ENCODE measurements at places on chromosomes 12 and 14.
A peak's percentile ranks its signal among the peaks of the same experiment; 100 is the strongest.

DNA sequence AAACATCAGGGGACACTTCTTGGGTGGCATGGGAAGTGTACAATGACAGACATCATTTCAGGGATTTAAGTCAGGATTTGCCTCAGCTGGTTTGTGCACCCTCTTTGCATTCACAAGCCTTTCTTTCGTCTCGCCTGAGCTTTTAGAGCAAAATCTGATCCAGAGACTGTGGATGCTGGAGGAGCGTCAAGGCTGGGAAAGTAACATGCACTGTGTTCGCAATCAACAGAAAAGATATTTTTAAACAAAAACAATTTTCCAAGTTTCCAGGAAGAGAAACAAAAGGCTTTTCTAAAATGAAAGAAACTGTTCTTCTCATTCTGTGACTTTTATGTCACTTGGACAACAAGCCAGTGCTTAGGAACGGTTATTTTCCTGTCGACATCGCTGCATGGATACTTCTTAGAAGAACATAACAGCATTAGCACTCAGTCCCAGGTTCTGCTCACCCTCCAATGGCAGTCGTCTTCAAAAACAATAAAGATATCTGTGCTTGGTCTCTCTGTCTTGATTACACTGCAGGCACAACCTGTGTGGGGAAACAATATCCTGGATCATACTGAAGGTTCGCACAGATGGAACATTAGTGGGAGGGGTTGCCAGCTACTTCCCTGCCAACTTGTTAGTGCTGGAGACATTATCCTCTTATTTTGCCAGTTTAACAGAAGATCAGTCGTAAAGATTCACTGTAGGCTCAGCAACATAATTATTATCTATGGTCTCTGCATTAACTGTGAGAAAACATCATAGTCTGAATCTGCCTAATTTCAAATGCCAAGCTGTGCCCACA lies 403.3 kb upstream of the ATP2B1 start:
- no peak for DNase-seq

GRCh38 chr12:79057540-79057939 lies 193.0 kb downstream of the SYT1 start:
- no peak for DNase-seq

DNA sequence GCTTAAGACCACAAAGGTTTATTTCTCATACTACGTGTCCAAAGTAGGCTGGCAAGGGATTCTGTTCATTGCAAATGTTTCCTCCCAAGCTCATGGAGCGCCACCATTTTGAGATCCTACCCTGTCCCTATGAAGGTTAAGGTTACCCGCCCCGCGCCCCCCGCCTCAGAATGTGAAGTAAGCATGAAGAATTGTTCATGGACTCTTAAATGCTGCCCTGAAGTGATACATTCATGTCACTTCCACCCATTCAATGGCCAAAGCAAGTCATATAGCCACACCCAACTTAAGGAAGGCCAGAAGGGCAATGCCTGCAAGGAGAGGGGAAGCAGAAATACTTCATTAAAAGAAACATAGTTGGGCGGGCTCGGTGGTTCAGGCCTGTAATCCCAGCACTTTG lies 4.2 kb downstream of the TMEM253 start:
- no peak for DNase-seq

DNA sequence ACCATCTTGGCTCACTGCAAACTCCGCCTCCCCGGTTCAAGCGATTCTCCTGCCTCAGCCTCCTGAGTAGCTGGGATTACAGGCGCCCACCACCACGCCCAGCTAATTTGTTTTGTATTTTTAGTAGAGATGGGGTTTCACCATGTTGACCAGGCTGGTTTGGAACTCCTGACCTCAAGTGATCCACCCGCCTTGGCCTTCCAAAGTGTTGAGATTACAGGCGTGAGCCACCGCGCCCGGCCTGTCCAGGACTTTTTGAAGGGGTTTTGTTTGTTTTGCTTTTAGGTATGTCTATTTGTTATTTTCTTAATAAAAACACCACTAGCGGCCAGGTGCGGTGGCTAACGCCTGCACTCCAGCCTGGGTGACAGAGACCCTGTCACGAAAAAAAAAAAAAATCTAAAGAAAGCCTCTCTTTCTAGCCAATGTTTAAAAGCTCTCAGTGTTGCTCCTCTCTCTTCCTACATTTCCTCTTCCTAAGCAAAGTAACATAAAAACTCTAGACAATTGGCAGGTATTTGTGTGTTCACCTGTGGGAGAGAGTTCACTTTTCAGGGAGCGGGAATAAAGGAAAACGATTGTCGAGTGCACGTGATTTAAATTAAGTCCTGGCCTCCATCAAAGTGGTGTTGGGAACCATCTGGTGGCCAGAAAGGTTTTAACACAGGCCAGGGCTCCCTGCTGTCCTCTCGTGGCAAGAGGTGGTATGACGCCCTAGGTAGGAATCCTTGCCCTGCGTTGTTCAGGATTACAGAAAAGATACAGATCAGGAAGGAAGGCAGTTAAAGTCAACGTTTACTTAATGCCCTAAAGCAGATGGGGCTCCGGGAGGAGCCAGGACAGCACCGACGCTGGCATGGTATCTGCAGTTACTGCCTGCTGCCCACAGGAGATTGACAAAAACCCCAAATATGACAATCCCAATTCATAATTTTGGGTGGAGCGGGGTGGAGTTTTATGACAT lies 36.2 kb upstream of the ATP23 start:
- peak; percentile 66 for DNase-seq

DNA sequence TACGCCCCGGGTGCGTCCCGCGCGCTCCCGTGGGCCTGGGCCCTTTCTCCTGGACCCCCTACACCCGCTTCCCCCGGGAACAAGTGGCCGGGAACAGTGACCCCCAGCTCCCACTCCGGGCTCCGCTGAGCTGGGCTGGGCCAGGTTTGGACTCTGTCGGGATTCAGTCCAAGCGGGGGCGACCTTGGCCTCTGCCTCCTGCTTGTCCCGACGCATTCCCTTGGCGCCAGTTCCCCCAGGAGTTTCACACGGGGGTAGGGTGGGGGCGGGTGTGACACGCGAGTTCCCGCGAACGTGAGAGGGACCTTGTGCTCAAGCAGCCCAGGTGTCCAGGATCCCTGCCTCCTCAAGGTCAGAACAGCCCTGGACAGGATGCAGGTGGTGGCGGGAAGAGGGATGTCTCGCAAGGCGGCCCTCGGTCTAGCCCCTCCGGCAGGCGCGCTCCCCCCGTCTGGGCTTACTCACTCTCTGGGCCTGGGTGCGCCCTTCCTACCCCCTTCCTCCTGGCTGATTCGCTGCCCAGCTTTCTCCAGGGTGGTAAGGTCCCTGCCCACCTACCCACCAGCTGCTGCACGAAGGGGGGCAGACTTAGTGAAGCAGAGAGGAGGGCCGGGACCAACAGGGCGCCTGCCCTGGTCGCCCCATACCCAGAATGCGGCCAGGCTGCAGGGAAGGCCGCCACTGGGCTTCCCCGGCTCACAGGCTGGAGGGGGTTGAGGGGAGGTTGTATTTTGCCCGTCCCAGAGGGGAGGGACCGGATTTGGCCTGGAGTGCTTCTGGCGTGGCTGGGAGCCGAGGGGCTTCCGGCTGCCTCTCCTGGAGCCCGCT lies 862 bp downstream of the CRIP2 start:
- peak; percentile 78 for DNase-seq

GRCh38 chr12:19886639-19887064 lies 447.4 kb downstream of the AEBP2 start:
- no peak for DNase-seq

DNA sequence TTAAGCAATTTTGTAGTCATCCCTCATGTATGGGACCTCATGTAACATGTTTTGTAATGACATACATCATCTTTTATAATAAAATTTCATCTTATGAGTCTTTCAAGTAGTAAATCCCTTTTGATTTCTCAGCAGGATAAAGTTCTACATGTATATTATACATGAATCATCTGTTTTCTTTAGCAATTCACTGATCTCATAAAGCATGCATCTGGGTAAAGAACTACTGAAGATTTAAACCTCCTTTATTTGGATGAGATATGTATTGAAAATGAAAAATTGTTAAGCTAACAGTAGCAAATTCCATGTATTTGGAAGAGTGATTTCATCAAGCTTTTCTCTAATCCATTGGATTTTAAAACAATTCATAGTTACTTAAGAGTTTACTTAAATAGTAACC lies 126.9 kb downstream of the KITLG start:
- DNase-seq = no peak

DNA sequence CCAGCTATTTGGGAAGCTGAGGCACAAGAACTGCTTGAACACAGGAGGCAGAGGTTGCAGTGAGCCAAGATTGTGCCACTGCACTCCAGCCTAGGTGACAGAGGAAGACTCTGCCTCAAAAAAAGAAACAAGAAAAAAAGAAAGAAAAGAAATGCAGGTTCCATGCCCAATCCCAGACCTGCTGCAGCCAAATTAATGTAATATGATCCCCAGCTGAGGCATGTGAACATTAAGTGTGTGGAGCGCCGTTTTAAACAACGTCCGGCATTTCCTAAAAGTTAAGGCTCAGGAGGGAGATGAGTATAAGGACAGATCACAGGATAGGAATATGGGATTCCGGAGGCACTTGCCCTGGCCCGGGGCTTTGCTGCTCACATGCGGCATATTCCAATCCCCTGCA lies 162.9 kb downstream of the KSR2 start:
- DNase-seq = no peak

DNA sequence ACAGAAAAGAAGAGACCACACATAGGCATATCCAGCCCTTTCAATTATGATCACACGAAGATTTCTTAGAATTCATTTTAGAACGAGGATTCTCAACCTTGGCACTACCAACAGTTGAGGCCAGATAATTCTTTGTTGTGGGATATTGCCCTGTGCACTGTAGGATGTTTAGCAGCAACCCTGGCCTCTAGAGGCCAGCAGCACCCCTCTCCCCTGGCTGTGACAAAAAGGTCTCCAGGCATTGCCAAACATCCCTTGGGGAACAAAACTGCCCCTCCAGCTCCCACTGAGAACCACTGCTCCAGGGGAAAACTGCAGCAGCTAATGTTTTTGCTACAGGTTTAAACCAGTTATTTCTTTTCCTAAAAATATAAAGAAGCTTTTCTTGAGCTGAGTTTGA lies 7.1 kb downstream of the NT5DC3 start:
- DNase-seq = no peak

DNA sequence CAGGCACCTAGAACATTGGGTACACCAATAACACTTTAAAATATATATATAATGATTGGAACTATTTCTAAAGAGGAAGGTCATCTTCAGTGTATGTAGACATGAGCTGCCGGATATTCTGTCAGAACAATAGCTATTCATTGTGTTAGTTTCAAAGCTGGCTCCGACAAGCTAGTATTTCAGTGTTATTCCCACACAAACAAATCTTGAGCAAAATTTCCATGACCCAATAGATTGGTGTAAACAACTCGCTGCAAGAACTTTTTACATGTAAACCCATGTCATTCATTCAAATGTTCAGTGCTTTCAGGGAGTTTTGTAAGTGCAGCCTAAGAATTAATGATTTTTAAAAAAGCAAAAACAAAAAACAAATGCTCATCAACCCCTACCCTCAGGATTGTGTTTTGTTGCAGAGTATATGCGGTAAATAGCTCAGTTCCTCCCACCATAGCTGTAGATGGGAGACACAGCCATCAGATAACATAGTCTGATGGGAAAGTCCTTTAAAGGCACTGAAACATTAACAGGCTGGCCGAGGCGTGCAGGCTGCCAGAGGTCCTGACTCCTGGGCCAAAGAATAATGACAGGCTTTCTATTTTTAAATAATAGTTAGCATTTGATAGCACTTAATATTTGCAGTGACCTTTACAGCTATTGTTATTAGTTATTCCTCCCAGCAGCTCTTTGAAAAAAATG lies 150.3 kb upstream of the ARHGAP5 start:
- DNase-seq = no peak

DNA sequence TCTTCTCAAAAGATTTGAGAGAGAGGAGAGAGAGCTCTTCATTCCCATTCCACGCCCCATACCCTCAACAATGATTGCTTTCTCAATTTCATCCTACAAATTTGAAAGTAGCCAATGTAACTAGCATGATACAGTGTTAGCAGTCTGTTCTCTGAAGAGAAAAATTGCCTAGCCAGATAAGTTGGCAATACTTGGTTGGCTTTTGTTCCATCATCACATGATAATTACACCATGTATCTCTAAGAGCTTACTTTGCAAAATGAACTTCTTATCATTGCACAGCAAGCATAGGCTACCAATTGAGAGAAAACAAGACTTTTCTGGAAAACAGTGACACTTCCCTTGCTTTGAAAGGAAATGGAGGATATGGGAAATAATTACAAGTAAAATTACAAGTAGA lies 68.9 kb downstream of the FSCB start:
- DNase-seq = no peak

DNA sequence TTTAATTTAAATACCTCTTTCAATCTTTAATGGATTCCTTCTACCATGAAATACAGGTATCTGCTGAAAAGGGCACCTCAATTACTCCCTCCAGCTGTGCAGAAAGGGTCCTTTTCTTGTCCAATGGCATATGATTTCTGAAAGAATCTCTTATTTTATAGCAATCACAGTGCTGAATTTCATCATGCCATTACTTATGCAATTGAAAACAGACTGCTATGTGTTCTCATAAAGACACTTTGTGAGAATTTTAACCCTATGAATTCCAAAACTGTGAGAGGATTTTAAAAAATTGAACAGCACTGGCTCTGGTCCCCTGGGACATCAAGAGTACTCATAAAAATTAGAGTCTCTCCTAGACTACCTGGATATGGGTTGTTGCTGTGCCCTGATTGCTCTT lies 45.9 kb upstream of the CNOT2 start:
- no peak for DNase-seq

DNA sequence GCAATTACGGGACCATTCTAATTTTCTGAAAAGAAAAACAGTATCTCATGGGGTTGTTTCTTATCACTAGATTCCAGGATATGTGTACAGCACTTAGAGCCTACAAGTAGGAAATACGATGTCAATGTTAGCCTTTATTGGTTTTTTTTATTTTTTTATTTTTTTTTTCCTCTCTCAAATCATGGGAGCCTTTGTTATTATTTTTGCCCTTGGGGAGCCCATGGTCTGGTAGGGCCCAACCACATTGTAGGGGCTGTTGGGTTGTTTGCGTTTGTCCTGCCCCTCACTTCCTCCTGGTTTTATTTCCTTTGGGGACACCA lies 5.9 kb downstream of the MORN3 start:
- no peak for DNase-seq

Measured in hepatic stellate cell (primary cell).